Fibroblast of skin of right quadriceps (primary cell): ENCODE measurements at places on chromosomes 1 and 21.

- DNase-seq = no peak
These were observed 186.6 kb downstream of the SIPA1L2 start for GRCh38 chr1:232443372-232443771.

- no peak for DNase-seq
These were observed 23.6 kb upstream of the PSEN2 start for GRCh38 chr1:226846786-226847185.

GRCh38 chr1:183124259-183124658 lies 61.8 kb upstream of the LAMC2 start:
- no peak for DNase-seq

GRCh38 chr1:48693674-48694320 lies 82.9 kb downstream of the BEND5 start:
- no peak for DNase-seq

- DNase-seq = no peak
These were observed 37.5 kb downstream of the CTNNBIP1 start for GRCh38 chr1:9872430-9873165.

- peak; percentile 79 for DNase-seq
These were observed 10.6 kb downstream of the URB1 start for GRCh38 chr21:32382108-32382644.

GRCh38 chr1:246624091-246624490 lies 57.8 kb downstream of the CNST start:
- DNase-seq = no peak

- DNase-seq = peak; percentile 61
These were observed 46.7 kb upstream of the SARS1 start for GRCh38 chr1:109167001-109167506.

DNA sequence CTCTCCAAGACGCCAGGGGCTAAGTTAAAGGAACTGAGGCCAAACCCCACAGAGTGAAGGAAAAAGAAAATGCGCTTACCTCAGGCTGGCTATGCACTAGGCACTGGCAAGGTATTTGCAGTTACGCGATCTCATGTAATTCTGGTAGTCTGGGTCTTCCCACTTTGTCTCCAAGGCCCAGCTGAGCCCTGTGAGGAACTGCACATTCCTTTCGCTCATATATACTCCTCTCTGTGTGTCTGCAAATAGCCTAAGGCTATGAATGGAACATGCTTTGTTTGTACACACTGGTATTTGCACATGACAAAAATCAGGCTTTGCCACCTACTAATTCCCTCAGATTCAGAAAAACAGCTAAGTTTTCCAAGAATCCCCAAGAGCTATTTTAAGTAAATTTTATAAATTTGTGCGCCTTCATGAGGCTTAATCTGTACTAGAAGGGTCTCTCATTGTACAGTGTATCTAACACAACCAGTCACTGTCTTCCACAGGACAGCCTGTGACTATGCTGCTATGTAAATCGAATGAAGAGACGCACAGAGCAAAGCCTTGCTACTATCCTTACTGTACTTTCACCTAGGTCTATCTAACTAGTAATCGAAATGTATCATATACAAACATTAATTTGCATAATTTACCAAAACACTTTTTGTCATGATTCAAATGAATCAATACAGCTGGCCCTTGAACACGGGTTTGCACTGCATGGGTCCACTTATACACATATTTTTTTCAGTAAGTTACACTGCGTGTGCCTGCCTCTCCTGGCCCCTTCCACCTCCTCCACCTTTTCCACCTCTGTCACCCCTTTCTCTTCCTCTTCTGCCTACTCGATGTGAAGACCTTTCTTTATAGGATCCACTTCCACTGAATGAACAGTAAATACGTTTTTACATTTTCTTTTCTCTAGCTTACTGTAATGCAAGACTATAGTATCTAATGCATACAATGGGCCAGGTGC lies 87.0 kb downstream of the SIPA1L2 start:
- no peak for DNase-seq

DNA sequence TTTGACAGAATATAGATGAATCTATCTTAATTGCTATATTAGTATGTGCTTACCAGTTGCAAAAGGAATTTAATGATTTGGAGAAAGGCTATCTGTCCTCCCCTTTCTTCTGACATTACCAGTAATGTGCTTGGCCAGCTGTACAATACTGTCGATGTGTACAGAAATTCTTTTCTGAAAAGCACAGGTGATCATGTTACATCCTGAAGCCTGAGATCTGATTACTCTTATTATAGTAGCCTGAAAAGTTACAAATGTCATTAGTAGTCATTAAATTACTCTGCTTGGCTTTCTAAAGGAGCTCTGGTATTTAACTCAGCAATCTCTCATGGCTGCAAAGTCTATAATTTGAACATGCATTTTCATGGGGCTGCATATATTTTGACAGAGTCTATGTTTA lies 209.8 kb downstream of the PTPRC start:
- no peak for DNase-seq

GRCh38 chr1:17887661-17888371 lies 132.7 kb downstream of the ACTL8 start:
- no peak for DNase-seq

DNA sequence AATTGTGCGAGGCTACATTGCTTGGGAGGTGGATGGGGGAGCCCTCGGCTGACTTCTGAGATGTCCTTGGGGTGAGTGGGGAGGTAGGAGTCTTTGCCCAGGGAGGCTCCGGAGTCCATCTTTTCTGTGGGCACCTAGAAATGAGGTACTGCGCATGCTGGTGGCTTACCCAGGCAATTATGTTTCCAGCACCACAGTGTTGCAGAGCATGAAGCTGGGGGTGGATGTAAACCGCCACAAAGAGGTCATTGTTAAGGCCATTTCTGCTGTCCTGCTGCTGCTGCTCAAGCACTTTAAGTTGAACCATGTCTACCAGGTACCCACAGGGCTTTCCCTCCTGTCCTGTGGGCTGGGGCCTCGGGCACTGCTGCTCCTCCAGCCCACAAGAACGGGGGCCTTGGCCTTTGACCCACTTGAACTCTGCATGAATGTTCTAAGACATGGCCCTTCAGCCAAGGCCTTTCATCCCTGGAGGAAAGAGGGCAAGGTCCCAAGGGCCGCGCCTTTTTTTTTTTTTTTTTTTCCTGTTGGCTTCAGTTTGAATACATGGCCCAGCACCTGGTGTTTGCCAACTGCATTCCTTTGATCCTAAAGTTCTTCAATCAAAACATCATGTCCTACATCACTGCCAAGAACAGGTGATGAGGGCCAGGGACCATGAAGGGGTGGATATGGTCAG lies 14.6 kb downstream of the STRIP1 start:
- DNase-seq = no peak

GRCh38 chr1:64839732-64840405 lies 95.0 kb downstream of the RAVER2 start:
- DNase-seq = no peak

- no peak for DNase-seq
These were observed 3.3 kb upstream of the KNCN start for GRCh38 chr1:46554597-46555381.

- DNase-seq = peak; percentile 53
These were observed 312 bp downstream of the ARNT start for GRCh38 chr1:150876119-150876454.

- peak; percentile 76 for DNase-seq
These were observed 77.4 kb downstream of the RERE start for GRCh38 chr1:8740034-8740449.

DNA sequence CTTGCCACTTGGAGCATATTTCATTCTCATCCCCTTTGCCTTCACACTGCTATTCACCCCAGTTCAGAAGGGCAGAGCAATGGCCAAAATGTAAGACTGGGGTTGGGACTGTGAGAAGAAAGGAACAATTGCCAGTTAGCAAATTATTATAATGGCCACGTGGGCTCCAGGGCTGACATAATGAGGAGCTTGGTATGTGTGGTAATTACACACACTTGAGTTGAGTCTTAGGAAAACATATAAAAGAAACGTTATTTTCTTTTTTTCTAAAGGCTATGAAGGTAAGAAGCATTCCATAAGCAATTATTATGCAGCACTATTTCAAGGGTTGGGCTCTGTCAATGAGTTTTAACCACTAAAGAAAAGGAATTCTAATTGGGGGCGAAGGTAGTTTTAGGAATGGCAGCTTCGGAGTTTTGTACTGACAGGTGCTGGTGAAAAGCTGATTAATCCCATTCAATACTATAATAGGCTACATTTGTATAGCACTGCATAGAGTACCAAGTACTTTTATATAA lies 32.5 kb upstream of the BCL10 start:
- DNase-seq = no peak

- no peak for DNase-seq
These were observed 111.2 kb upstream of the JUN start for GRCh38 chr1:58895082-58895481.

DNA sequence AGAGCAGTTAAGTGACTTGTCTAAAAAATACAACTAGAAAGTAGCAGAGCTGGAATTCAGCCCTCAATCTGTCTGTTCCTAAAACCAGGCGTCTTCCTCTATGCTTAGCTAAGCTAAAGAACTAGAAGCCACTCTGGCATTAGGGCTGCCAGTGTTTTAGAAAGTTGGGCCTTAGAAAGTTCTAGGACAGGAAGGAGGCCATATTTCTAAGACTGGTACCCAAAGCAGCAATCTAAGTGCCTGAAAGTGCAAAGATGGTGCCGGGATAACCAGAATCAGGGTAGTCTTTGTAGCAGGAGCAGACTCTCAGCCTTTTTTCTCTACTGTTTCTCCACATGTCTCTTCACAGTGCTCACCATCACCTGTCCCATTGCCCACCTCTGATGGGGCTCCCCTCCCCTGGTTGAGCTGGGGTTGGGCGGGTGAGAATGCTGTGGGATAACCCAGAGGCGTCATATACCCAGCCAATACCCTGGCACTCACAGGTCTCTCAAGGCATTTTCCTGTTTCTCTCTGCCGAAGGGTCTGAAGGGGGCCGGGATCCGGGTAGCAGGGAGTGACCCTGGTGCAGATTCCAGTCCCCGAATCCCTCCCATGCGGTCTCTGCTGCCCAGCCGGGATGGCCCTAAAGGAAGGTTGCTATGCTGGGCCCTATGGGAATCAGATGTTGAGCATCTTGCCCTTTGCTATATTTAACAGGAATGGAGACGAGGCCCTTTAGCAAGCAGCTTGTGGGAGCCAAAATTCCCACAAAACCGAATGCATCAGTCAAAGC lies 1.1 kb upstream of the RCSD1 start:
- DNase-seq = no peak

DNA sequence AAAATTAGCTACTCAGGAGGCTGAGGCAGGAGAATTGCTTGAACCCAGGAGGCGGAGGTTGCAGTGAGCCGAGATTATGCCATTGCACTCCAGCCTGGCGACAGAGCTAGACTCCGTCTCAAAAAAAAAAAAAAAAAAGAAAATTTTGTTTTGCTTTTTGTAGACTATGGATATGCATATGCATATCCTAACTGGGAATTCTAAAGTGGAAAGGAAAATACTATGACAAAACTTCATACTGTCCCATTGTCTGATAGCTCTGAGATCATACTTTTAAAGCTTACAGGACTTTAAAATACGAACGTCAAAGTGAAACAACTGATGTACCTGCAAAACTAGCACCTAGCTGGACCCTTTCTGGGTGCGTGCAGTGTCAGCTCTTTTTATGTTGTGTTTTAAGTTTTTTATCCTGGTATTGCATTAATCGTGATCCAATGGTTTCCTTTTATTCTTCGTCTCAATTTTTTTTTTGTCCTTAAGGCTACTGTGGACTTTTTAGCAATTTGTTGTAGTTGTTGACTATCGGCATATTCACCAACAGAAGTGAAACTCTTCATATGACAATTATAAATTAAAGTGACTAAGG lies 19.2 kb downstream of the SPRTN start:
- DNase-seq = no peak

GRCh38 chr1:240031414-240031813 lies 60.3 kb upstream of the FMN2 start:
- peak; percentile 82 for DNase-seq

- DNase-seq = no peak
These were observed 36.6 kb downstream of the VANGL2 start for GRCh38 chr1:160436966-160437365.

DNA sequence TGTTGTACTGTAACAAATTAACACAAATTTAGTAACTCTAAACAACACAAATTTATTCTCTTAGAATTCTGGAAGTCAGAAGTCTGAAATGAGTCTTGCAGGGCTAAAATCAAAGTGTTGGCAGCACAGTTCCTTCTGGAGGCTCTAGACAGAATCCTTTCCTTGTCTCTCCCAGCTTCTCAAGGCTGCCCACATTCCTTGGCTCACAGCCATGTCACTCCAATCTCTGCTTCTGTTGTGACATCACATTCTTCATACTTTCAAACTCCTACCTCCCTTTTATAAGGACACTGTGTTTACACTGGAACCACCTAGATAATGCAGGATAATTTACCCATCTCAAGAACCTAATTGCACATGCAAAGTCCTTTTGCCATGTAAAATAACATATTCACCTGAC lies 225.0 kb upstream of the PRMT6 start:
- DNase-seq = peak; percentile 55

- peak; percentile 77 for DNase-seq
These were observed 40.4 kb upstream of the ADARB1 start for GRCh38 chr21:45033791-45034555.

DNA sequence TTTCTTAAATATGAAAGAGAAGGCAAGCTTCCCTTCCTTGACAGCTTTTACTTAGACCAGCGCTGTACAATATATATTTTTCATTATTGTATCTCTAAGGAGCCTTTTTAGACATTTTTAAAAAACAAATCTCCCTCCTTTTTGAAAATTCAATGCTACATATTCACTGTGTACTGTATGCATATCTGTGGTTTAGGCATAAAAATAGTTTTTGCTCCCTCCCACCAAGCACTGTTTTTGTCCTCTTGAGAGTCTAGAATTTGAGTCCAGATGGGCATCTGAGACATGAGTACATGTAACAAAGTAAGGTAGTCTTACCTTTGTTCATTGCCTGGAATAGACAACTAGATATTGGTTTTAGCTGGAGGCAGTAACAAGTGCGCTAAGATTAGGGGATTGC lies 488.5 kb upstream of the RUNX1 start:
- no peak for DNase-seq

DNA sequence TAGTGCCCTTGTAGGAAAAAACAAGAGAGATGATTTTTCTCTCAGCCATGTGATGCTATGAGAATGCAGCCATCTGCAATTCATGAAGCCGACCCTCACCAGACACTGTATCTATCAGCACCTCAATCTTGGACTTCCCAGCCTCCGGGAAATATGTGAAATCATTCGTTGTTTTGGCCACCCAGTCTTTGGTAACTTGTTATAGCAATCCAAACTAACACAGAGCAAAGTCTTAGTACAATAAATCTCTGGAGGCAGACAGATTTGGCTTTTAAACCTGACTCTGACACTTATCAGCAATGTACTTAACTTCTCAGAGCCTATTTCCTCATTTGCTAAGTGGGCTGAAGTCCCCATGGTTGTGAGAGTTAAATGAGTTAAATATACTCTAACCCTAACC lies 5.1 kb upstream of the MED18 start:
- DNase-seq = no peak

DNA sequence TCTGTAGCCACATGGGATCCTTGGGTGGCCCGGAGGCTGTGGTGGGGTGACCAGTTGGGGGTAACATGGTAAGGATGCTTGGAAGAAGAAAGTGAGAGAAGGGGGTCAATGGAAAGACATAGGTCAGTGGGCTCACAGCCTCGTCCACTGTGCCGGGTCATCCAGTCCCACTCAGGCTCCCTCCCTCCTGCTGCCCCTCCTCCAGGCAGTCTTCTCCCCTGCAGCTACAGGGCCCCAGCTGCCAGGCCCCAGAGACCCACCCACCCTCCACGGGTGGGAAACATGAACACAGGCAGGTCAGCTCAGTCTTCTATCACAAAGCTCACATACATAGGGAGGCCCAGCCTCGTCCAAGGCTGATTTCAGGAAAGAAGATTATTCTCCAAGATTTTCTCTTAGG lies 158.3 kb downstream of the ST6GALNAC5 start:
- no peak for DNase-seq

- no peak for DNase-seq
These were observed 1.5 kb downstream of the ENSA start for GRCh38 chr1:150627826-150628410.

- peak; percentile 41 for DNase-seq
These were observed 47.0 kb downstream of the CHML start for GRCh38 chr1:241593186-241593585.
